Activated CD4-positive, alpha-beta T cell treated with anti-CD3 and anti-CD28 coated beads for 1 hour (primary cell): ENCODE measurements at places on chromosomes 12 and 14.

DNA sequence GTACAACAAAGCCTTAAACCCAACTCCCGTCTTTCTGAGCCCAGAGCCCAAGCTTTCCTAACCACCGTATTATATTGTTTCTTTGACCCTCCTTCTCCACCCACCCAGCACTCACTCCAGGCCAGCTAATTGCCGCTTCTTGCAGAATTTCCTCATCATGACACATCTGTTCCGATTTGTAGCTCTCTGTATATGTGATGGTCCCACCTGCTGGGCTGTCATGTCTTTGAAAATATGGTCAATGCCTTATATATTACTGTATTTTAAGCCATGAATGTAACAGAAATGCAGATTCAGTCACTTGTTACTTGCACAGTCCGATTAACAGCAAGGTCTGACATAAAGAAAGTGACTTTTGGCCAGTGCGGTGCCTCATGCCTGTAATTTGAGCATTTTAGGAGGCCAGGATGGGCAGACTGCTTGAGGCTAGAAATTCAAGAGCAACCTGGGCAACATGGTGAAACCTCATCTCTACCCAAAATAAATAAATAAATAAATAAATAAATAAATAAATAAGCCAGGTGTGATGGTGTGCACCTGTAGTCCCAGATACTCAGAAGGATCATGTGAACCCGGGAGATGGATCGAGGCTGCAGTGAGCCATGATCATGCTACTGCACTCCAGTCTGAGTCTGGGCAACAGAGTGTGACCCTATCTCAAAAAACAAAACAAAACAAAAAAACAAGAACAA lies 359.8 kb downstream of the ATP23 start:
- DNase-seq: no peak

GRCh38 chr14:23093526-23093925 lies 1.4 kb downstream of the ACIN1 start:
- DNase-seq: no peak

DNA sequence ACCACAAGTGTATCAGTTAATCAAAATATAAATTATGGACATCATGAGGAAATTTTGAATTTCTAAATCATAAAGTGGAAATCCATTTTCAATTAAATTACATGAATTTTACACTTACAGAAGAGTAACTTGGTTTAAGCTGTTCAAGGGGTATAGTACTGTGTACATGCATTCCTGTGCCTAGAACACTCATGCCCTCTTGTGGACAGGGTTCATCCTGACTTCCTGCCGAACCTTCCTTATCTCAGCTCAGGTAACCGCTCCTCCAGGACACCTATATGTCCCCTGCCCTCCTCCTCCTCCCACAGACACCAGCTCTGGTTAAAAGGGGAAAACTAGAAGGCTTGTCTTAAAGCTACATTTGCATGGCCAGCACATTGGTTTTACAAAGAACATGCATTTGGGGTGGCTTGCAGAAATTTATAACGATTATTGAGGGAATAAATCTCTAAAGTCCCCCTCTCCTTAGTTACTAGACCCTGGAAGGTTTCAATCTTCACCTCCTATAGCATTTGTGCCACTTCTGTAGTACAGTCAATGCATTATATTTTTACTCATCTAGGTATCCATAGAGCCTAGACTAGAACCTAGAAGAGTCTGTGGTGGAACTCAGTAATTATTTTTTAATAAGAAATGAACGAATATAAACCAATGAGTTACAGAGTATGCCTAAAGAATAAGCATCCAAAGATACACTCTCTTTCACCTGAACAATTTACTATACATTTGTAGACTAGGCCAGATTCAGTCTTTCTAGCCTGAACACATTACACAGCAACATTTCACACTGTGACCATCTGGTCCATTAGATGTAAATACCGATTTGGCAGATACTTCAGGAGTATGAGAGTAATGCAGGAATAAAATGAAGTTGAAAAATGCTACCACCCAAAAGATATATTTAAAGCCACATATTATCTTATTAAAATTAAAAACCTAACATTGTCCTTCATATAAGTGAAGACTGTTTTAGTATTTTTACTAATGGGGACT lies 345.6 kb downstream of the PAWR start:
- DNase-seq: no peak

GRCh38 chr12:91926848-91927247 lies 218.8 kb downstream of the BTG1 start:
- DNase-seq: no peak

DNA sequence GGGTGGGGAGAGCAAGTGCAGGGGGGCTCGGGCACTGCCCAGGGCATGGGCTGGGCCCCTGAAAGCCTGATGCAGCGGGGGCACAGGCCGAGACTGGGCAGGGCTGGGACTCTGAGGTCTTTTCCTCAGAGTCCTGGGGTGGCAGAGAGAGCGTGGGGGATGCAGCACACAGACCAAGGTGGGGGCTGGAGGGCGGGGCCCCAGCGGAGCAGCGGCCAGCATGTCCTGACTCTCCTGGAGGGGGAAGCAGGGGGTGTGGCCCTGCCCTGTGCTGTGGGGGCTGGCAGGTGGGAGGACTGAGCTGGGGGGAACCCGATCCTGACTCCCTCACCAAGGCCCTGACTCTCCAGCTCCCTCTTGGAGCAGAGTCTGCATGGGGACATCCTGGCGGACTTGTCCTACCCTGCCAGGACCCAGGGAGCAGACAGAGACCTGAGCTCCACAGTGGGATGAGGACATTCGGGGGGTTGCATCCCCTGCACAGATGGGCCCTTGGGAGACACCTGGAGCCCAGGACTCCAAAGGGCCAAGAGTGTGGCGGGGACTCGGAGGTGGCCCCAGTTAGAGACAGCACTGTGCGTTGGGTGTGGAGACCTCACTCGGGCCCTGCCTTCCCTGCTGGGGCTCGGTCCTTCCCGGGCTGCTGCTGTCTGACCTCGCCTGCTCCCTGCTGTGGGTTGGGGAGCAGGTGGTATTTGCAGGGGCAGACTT lies 326.1 kb downstream of the TMEM121 start:
- no peak for DNase-seq

DNA sequence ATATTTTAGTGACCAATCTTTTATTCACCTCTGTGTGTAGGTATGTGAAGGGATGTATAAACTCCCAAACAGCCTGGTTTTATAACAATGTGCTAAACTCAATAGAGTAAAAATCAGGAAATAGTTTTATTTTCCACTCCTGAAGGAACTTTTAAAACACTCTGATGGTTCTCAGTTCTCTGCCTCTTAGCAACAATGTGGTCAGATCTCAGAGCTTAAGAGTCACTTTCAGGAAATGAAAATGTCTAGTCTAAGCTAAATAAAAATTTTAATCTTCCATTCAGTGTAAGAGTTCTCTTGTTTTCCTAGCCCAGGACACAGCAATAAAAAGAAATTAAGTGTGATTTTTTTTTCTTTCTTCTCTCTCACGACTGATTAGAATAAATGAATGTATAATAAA lies 718.0 kb downstream of the C12orf50 start:
- DNase-seq: no peak

- no peak for DNase-seq
These were observed 12.4 kb downstream of the TNS2 start for GRCh38 chr12:53062011-53062961.

- DNase-seq: no peak
These were observed 26.9 kb upstream of the GCH1 start for GRCh38 chr14:54929556-54929955.

DNA sequence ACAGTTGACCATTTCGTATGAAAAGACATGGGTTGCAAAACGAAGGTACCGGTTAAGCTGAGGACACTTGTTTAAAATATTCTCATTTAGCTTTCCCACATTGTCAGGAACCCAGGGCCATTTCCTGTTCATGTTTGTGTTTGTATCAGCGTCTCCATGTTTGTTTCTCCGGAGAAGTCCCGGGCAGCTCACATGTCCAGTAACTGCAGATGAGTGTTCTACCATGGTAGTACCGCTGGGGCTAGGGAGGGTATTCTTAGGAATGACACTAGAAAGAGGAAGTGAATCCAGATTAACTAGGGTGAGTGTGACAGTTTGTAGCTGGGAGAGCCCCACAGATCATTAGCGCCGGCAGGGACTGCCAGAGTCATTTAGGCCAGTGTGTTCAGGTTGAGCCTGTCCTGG lies 50.0 kb upstream of the EVL start:
- DNase-seq: no peak

GRCh38 chr14:100761481-100761880 lies 34.8 kb downstream of the DLK1 start:
- DNase-seq: no peak

DNA sequence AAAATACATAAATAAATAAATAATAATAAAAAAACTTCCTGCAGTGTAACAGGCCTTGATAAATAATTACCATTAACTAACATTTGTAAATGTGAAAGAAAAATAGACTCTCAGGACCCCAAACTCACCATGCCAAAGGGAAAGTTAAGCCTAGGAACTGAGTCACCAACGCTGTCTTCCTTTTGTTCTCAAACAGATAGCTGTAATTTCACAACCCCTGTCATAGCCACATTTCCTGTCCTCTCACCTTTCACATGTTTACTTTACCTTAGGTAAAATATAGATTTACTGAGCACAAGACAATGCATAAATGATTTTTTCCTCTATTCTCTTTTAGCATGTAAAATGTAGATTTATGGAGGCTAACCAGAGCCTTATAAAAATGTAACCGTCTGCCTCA lies 35.9 kb upstream of the CHST11 start:
- no peak for DNase-seq

DNA sequence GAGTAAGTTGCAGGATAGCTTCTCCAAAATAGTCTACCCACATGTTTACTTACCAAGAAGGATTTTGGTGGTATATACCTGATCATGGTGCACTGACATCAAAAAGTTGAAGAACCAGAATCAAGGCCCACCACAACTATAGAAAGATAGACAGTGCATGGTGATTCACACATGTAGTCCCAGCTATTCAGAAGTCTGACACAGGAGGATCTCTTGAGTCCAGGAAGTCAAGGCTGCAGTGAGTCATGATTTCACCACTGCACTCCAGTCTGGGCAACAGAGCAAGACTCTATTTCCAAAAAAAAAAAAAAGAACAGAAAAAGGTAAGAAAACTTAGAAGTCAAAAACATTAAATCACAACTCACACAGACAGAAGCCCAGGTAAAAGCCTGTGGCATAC lies 422.2 kb upstream of the FOXG1 start:
- DNase-seq: no peak

DNA sequence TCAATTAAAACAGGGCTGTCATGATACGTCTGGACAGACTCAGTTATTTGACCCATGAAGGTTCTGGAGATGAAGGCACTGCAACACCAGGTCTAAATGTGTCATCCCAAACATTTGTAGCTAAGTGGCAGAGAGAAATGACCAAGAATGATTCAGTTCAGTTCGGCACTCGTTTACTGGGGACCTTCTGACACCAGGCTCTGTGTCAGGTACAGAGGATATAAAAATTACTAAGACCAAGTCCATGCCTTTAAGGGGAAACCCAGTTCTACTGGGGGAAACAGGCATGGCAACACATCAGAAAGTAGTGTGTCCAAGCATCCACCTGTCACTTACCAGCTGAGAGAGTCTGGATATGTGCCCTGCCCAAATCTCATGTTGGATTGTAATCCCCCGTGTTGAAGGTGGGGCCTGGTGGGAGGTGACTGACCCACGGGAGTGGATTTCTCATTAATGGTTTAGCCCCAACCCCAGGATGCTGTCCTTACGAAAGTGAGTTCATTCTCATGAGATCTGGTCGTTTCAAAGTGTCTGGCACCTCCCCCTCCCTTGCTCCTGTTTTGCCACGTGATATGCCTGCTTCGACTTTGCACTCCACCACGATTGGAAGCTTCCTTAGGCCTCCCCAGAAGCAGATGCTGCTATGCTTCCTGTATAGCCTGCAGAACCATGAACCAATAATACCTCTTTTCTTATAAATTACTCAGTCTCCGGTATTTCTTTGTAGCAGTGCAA lies 41.9 kb upstream of the BCL2L14 start:
- DNase-seq: no peak

DNA sequence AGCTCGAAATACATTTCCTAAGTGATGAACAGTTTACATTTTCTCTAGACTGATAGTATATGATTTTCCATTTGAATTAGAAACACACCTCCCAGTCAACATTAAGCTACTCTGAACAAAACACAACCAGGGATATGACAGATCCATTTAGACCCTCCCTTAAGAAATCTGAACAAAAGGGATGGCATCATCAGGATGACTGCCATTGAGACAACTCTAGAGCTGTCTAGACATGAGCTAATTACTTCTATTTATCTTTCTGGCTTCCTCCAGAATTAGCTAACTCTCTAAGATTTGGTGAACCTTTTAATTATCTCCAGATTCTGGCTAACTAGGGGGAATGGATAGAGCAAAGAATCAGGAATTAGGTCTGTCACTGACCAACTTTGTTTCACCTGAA lies 92.9 kb upstream of the IGF1 start:
- no peak for DNase-seq

DNA sequence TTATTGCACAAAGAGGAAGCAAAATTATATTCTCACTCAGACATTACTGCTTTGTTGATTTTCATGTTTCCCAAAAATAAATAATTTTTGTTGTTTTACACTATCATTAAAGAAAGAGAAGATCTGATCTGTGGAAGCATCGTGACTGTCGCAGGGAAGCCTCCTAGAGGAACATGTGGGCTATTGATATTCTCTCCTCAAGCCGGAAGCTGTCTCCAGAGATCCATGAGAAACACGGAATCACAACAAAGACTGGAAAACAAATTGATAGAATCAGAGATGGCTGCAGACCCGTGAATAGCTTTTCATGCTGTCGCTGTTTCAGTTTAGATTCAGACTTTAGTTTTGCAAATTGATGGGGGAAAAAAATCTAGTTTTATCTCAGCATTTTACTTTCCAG lies 235.2 kb upstream of the TMPO start:
- DNase-seq: no peak

- DNase-seq: no peak
These were observed 230.6 kb upstream of the PLEKHG7 start for GRCh38 chr12:92472201-92472600.

DNA sequence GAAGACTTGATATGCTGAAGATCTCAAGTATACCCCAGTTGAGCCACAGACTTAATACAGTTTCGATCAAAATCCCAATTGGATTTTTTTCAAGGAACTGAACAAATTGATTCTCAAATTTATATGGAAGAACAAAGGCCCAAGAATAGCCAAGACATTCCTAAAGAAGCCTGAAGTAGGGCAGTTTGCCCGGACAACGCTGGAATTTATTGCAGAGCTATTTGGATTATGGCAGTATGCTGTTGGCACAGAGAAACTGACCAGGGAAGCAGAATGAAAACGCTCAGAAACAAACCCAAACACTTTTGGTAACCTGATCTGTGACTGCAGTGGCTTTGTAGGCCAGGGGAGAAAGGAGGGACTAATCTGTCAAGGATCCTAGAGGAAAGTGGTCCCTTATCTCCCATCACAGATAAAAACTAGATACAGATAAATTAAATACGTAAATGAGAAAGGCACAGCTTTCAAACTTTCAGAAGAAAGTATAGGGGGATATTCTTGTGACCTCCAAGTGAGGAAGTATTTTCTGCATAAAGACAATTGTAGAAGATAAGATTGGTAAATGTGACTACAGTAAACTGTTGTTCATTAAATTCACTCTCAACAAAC lies 35.9 kb upstream of the GSC start:
- DNase-seq: no peak

GRCh38 chr12:87952850-87953249 lies 76.4 kb downstream of the C12orf50 start:
- no peak for DNase-seq
